ENCODE measurements at places on chromosomes 5 and 9. TPM values are rescaled to one million over a fixed set of nuclear protein-coding genes. Genes with fewer than 3 reads are reported as not detected.

Gene FOXD4
- polyA plus RNA-seq, result not detected

Gene SPATA31A3
- not detected for polyA plus RNA-seq

Gene MAN2A1
- polyA plus RNA-seq, result 17.7 TPM

DNA sequence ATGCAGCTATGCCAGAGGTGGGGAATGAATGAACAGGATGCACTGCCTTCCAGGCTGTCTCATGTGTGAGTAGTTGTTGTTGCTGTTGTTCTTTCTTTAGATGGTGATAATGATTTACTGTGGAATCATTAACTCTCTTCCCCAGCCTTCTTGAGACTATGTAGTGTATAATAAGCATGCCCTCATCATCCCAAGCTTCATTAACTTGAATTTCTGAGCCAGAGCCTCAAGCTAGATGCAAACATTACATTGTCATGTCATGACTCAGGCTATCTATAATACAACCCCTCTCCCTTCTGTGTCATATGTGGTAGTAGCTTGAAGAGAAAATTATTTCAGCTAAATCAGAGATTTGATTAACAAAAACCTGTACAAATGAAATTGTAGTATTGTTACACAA lies 10.0 kb upstream of the ADAMTSL1 start:
- DNase-seq, result no peak

DNA sequence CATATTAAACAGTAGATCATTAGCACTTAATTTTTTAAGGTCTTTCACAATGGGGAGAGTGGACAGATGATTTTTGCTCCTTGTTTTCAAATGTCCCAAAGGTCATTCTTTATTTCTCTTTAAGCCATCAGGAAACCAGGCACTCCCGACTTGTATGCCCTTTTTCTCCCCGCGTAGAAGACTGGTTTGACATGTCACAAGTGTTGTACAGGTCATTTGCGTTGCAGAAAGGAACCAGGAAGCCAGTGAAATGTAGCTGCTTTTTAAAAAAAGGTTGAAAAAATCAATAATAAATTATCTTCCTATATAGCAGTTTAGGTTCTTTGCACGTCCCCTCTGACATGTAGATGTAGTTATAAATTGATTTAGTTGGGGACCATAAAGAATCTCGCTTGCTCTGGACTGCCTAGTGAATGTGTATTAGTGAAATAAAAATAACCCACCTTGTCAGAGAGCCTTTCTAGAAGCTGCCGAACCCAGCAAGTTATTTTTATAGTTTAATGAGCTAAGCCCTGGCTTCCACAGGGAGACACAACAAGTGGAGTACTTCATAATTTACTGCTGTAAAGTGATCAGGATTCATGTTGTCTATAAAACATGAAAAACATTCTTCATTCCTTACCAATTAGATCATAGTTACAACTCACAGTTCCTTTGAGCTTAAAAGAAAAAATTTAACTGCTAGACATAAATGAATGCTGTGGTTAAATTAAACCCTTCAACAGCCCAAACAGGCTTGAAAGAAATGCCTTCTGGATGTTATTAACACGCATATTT lies 404.6 kb downstream of the CSNK1G3 start:
- DNase-seq, result no peak

- DNase-seq, result no peak
Measured at GRCh38 chr9:32875242-32875641, 91.9 kb downstream of the TMEM215 start.
